ENCODE measurements at places on chromosomes 1 and 21.

DNA sequence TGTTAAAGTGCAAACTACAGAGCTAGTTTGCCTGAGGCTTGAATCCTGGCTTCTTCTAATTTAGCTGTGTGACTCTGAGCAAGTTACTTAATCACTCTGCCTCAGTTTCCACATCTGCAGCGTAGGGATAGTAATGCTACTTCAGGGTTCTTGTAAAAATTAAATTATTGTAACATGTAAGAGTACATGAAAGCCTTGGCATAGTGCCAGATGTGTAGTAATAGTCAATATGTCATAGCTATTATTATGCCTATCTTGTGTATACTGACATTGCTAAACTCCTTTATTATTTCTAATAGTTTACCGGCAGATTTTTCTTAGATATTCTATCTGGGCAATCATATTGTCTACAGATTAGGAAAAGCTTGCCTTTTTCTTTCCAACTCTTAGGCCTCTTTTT, 6.8 kb upstream of the TADA1 start:
- no peak for DNase-seq

GRCh38 chr1:219144658-219145315, 28.9 kb upstream of the LYPLAL1 start:
- DNase-seq = no peak

DNA sequence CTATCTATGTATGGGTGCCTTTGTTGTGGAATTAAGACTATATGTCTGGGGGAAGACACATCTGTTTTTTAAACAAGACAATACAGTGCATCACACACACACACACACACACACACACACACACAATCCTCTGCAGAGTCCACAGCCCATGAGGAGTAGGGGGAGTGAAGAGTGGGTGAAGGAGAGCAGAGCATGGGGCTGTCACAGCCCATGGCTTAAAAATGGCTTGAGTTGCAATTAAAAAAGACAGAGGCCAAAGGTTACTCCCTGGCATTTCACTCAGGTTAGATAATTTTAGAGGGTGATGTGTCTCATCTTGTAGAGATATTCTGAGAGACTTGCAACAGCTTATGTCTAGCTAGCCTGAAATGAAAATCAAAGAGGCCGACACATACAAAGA, 176.5 kb upstream of the PLXNA2 start:
- no peak for DNase-seq

GRCh38 chr1:70468180-70468579, 57.1 kb downstream of the CTH start:
- DNase-seq = no peak

- DNase-seq = no peak
Measured at GRCh38 chr1:55188909-55189308, 26.3 kb downstream of the USP24 start.

- DNase-seq = no peak
Measured at GRCh38 chr1:76635784-76636183, 231.5 kb upstream of the ST6GALNAC5 start.

- no peak for DNase-seq
Measured at GRCh38 chr1:218166268-218166945, 118.7 kb upstream of the RRP15 start.

DNA sequence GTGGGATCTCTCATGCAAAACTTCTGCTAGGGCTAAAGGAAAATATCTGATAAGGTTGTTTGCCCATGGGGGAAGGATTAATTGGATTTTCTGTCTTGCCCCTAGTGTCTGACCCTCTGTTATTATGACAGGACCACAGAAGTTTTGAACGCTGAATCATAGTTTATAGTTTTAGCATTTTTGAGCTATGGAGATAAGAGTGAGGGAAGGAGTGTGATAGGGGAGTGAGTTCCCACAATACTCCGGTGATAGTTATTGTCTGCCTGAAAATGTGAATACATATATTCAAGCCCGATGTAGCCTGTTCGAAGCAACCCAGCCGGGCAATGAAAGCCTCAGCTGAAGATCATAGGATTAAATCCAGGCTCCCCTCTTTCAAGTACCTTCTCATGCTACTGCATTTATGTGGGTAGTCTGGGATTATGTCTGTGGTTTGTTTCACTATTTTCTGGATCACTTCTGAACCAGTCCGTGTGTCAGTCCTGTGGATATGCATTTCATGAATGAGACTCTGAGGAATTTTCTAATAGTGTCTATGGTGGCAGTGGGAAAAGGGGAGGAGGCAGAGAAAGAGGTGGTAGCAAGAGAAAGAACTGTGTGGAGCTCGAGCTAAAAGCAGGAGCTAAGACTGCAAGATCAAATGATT, 258.7 kb downstream of the DISC1 start:
- DNase-seq = no peak

- no peak for DNase-seq
Measured at GRCh38 chr1:108598340-108598739, 38.4 kb downstream of the EEIG2 start.

GRCh38 chr1:16014509-16015482, 3.0 kb downstream of the HSPB7 start:
- no peak for DNase-seq

GRCh38 chr1:196577386-196577785, 30.9 kb downstream of the KCNT2 start:
- no peak for DNase-seq

DNA sequence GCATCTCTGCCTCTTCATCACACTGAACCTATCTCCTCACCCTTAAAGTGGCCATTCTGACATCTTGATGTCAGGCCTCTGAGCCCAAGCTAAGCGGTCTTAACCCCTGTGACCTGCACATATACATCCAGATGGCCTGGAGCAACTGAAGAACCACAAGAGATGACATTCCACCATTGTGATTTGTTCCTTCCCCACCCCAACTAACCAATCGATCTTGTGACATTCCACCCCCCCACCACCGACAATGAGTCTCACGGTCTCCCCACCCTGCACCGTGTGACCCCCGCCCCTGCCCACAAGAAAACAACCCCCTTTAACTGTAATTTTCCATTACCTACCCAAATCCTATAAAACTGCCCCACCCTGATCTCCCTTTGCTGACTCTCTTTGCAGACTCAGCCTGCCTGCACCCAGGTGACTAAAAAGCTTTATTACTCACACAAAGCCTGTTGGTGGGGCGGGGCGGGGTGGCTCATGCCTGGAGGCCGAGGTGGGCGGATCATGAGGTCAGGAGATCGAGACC, 21.0 kb upstream of the PINK1 start:
- no peak for DNase-seq

GRCh38 chr1:87218618-87219017, 110.1 kb upstream of the LMO4 start:
- DNase-seq = no peak

DNA sequence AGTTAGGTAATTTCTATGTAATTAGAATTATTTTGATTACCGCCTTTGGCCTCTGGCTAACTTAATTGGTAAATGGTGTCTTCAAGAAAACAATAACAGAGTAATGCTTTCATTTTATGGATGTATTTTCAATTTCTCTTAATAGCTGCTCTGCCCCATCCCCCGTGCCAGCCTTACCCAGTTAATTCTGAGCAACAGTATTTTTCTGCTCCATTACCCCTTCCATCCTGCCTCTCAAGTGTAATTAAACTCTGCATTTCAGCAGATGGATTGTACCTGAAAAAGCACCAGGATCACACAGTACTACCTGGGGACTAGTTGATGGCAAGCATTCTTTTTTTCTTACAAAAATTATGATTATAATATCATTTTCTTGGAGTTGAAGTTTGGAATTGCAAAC, 104.2 kb downstream of the KIAA0319L start:
- no peak for DNase-seq

DNA sequence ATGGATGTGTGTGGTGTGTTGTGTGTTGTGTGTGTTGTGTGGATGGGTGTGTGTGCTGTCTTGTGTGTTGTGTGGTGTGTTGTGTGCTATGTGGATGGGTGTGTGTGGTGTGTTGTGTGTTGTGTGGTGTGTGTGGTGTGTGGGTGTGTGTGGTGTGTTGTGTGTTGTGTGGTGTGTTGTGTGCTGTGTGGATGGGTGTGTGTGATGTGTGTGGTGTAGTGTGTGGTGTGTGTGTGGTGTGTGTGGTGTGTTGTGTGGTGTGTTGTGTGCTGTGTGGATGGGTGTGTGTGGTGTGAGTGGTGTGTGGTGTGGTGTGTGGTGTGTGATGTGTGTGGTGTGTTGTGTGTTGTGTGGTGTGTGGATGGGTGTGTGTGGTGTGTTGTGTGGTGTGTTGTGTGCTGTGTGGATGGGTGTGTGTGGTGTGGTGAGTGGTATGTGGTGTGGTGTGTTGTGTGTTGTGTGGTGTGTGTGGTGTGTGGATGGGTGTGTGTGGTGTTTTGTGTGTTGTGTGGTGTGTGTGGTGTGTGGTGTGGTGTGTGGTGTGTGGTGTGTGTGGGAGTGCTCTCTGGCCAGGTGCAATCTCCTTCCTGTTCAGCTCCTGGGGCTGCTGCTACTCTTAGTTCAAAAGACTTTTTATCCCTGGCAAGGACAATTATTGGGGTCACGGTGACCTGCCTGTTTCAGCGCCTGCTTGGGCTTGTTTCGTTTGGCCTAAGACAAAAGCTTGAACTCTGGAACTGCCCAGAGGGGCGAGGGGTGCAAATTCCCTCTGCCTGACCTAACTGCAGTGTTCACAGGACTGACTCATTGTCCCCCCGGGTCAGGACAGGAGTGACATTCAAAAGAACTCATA, 101.1 kb downstream of the UBIAD1 start:
- no peak for DNase-seq

DNA sequence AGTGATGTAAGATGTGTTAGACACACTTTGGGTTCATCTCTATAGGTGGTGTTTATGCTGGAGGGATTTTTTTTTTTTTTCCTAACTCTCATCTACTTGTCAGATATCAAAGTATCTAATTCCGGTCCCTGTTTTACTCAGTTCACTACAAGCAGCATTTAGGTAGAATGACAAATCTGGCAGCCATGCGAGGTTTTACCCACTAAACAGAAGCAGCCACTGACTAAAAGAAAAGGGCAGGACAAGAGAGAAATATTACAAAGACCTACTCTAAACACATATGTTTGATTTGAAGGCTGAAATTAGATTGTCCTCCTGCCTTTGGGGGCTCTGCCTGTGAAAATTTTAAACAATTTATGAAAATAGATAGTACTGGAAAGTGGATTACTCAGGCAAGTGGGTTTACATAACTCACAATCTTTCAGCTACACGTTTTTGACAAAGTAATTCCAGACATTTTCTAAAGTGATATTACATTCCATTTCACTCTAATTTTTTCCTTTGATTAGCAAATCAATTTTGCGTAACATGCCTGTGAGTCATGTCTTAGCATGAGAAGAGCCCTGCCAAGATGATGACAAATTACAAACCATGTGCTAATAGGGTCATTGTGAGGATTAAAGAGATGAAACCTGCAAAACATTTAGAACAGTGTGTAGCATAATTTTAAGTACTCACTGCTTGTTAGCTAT, 172.6 kb downstream of the PLA2G4A start:
- DNase-seq = no peak

DNA sequence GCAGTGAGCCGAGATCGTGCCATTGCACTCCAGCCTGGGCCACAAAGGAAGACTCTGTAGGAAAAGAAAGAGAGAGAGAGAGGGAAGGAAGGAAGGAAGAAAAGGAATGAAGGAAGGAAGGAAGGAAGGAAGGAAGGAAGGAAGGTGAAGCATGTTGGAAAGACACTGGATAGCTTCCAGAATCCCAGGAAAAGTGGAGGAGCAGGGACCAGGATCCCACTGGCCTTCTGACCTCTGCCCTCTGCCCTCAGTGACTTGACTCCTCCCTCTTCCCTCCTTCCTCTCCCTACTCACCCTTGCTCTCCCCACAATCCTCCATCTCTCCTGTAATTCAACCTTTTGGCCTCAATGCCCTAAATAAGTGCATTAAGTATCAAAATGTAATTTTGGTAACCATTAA, 4.1 kb upstream of the UTS2 start:
- no peak for DNase-seq

GRCh38 chr1:26978901-26979300, 14.6 kb upstream of the TRNP1 start:
- DNase-seq = no peak

- no peak for DNase-seq
Measured at GRCh38 chr1:60170709-60171108, 97.1 kb upstream of the C1orf87 start.

DNA sequence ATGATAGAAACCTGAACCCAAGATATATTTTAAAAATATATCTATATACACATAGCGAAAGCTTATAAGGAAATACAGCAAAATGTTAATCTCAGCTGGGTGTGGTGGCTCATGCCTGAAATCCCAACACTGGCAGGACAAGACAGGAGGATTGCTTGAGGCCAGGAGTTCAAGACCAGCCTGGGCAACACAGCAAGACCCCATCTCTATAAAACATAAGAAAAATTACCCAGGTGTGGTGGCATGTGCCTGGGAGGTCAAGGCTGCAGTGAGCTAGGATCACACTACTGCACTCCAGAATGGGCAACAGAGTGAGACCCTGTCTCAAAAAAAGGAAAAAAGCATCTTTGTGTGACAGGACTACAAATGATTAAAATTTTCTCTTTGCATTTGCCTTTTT, 6.0 kb upstream of the SRM start:
- no peak for DNase-seq

- no peak for DNase-seq
Measured at GRCh38 chr1:230850547-230850946, 17.8 kb downstream of the C1orf198 start.

- no peak for DNase-seq
Measured at GRCh38 chr1:14106126-14106525, 406.1 kb downstream of the PRDM2 start.

DNA sequence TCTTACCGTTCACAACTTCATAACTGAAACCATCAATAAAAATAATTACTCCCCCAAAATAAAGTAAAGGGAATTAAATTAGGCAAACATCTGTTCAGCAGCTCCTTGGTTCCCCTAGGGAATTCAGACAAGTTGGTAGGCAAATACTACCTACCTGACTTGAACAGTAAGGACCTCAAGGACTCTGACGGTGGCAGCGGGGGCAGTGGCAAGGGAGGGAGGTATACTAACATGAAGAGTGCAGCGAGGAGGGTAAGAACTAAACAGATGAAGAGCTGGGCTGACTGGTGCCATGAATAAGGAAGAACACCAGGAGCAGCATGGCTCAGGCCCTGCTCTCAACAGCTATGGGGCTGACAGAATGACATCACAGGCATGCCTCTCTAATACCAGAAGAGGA, 33.1 kb downstream of the MTOR start:
- no peak for DNase-seq

Measured in SW 1271 (cell line).